ENCODE measurements at places on chromosomes 4 and X. TPM values are rescaled to one million over a fixed set of nuclear protein-coding genes. Genes with fewer than 3 reads are reported as not detected.

DNA sequence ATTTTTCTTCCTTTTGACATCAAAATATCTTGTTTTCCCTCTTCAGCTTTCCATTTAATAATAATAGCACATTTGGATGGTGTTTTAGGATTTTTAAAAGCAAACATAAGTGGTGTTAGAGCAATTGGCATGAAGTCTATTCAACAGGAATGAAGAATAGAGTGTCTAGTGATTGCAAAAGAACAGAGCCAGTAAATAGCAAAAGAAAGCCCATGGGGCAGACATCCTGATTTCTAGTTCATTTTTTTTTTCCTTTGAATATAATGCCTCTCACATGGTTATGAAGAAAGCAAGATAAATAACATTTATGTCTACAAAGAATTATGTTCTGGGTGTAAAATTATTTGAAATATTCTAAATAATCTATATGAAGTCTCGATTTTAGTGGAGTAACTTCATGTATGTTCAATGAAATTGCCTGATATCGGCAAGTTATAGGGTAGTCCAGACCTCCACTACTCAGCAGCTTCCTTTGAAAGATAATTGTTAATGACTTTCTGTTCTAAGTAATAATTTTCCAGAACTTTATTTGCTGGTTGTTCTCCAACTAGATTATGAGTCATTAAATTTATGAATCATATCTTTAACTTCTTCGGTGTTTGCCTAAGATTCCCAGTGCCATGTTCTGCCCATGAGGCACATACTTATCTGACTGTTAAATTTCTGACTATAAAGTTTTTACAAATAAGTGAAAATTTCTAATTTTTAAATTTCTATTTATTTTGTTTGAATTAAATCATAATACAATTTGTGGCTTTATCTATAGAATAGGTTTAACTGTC is 587.9 kb downstream of the TLL1 start:
- no peak overlapping the region for H3K27ac ChIP-seq
- H3K4me1 ChIP-seq, result peaks cover 6% of the 10 kb centered on the region
- H3K4me3 ChIP-seq, result no peak overlapping the region

GRCh38 chrX:149374751-149375150 is 130.4 kb downstream of the IDS start:
- no peak overlapping the region for H3K27ac ChIP-seq
- peak; percentile 25 for DNase-seq

- no peak overlapping the region for H3K27ac ChIP-seq
- no peak for DNase-seq
- H3K4me1 ChIP-seq, result peaks cover 36% of the 10 kb centered on the region
- H3K4me3 ChIP-seq, result no peak overlapping the region
- H3K27me3 ChIP-seq, result no peaks in the 10 kb centered on the region
- peaks cover 24% of the 10 kb centered on the region for H3K36me3 ChIP-seq
These were observed 35.8 kb downstream of the CPEB2 start for GRCh38 chr4:15037923-15038541.

- H3K27ac ChIP-seq, result no peak overlapping the region
- H3K4me1 ChIP-seq, result no peaks in the 10 kb centered on the region
- H3K27me3 ChIP-seq, result no peaks in the 10 kb centered on the region
- no peak overlapping the region for H3K4me3 ChIP-seq
- no peak for DNase-seq
These were observed 73.7 kb downstream of the GABRA2 start for GRCh38 chr4:46316215-46316614.

GRCh38 chrX:110795645-110796406 is at the start of gene CHRDL1:
Gene CHRDL1, minus strand, starts transcription at chrX:110795817. Its CDS starts 3,636 bp downstream, at chrX:110792181.
- H3K4me3 ChIP-seq, result peak within 1 kb of the TSS; percentile 60
- no peaks in the 10 kb centered on the region for H3K4me1 ChIP-seq
- H3K27ac ChIP-seq, result no peak within 1 kb of the TSS
- no peak for DNase-seq
- peaks cover 68% of the 10 kb centered on the region for H3K27me3 ChIP-seq

The BEX1 gene
- total RNA-seq, result not detected
